Cardiac muscle cell (in vitro differentiated cells and primary cell): ENCODE measurements at places on chromosomes 13 and 19. TPM values are rescaled to one million over a fixed set of nuclear protein-coding genes. Genes with fewer than 3 reads are reported as not detected.

Gene UHRF1
- polyA plus RNA-seq, result 10.0 and 17.5 TPM in 2 replicates

Gene GGN
- 1.2 and 3.4 TPM in 2 replicates for polyA plus RNA-seq

Gene TNFRSF19
- 91.3 and 124 TPM in 2 replicates for polyA plus RNA-seq

Gene CLC
- polyA plus RNA-seq, result not detected in 2 replicates

Gene FGF22
- polyA plus RNA-seq, result 0.92 TPM in 1 of 2 replicates, not detected in the other

Gene B3GLCT
- polyA plus RNA-seq, result 4.5 and 9.5 TPM in 2 replicates
